Kidney glomerular epithelial cell (primary cell): ENCODE measurements at places on chromosomes 5 and 9.

- no peak for DNase-seq
Observed at GRCh38 chr9:107906074-107906473, 416.5 kb upstream of the KLF4 start.

GRCh38 chr9:13729955-13730354 lies 450.5 kb upstream of the MPDZ start:
- DNase-seq = no peak

DNA sequence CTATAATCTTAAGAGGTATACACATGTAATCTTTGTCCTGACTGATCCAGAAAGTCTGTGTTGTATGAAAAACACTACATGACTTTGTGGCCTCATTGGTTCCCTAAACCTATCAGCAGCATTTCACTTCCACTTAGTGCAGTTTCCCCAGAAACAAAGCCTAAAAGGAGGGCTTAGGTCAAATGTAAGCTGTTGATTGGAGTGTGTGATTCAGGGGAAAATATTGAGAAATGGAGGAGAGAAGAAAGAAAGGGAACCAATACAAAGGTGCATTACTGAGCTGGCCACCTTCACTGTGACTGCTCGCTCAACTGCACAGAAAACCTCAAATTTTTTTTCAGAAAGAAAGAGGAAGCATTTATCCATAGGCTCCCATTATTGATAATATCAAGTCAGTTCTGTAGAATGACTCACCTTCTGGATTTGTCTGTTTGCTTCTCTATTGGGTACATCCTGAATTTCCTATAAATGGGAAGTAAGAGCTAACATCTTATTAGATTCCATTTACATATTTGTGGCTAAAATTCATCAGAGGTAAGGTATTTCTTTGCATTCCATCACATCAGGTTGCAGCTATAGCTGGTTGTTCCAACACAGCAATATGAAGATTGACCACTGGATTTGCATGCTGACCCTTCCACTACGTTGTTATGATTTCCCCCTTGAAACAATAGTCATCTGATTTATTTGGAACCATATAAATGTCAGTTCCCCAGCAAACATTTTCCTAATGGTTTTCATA lies 10.3 kb upstream of the FST start:
- DNase-seq = peak; percentile 41

GRCh38 chr9:69180670-69181069 lies 6.6 kb downstream of the TJP2 start:
- DNase-seq = peak; percentile 89

DNA sequence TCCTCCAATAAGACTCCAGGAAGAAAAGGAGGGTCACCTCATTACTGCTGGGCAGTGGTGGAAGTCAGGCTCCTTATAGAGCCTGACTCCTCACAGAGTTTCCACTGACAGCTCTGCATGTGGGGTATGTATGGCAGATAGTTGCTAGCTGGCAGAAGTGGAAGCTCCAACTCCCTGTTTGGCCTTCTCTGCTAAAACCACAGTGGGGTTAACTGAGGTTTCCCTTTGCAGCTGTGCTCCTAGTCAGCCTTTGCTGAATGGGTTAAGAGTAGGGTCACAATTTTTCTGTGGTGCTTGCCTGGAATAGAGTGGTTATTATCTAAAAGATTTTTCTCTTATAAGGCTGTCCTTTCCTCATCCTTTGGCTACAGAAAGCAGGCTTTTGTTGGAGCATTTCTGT lies 327.5 kb downstream of the FBXL17 start:
- DNase-seq = no peak

GRCh38 chr5:34608859-34609648 lies 47.1 kb upstream of the RAI14 start:
- DNase-seq = peak; percentile 88

DNA sequence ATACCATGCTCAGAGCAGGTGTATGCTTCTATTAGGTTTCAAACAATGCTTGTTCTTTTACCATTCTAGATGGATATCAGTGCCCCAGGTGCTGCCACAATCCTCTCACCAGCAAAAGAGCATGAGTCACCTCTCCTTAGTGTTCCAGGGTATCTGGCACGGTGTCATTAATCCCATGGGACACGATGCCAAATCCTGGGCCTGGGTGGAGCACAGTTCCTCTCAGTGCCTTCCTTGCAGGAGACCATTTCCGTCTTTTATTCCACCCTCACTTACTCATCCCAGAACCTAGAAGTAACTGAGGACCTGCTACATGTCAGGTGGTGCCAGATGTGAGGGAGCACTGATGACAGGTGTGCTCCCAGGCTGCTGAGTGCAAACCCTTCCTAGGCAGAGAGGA lies 1.3 kb upstream of the OR13J1 start:
- no peak for DNase-seq

- no peak for DNase-seq
Observed at GRCh38 chr9:37174247-37174646, 53.9 kb downstream of the ZCCHC7 start.

- DNase-seq = no peak
Observed at GRCh38 chr5:127867022-127867783, 164.0 kb downstream of the CCDC192 start.

GRCh38 chr5:147349241-147349640 lies 114.4 kb downstream of the STK32A start:
- no peak for DNase-seq

DNA sequence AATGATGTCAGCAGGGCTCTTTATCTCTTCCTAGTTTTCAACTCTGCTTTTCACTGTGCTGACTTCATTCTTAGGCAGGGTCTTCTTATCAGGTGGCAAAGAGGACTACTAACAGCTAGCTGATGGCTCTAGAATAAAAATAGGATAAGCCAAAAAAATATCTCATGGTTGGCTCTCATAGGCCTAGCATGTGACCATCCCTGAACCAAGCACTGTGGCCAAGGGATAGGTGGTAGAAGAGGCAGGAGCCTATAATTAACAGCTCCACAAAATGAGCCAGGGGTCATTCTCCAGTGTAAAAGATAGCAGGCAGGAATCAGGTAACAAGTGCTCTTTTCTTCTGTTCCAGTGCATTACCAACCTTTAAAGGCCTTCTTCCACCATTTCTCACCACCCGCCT lies 21.1 kb downstream of the ANKDD1B start:
- no peak for DNase-seq

- no peak for DNase-seq
Observed at GRCh38 chr9:78011049-78011448, 20.6 kb downstream of the GNAQ start.
